Ascending aorta (tissue), 2 donors: ENCODE measurements at places on chromosomes 11 and 22.

DNA sequence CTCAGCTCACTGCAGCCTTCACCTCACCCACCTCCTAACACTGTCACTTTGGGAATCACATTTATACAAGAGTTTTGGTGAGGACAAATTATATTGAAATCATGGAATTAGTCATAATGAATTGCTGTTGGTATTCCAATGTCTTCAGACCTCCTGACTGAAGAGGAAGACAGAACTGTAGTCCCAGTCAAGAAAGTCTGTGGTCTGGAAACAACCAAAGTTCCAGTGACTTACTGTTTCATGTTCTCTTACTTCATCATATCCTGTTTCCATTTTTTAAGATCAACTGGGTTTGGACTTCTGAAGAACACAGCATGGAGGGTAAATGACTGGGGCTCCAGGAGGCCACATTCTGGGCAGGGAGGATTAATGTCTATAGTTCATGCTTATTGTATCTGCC, 43.0 kb upstream of the HIPK3 start:
- no peak for DNase-seq

DNA sequence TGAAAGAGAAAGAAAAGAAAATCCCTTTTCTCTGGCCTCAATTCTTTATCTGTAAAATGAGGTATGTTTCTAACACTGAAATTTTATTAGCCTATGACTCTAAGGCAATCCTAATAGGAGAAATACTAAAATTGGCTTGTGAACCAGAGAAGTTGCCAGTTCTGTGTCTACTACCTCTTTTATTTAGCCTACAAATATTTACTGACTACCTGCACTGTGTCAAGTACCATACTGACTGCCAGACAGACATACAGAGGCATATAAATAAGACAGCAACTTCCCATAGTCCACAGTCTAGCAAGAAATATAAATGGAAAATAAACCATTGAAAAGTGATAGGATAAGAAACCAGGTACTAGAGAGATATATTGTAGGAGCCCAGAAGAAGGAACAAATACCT, 2.4 kb upstream of the SOX6 start:
- DNase-seq, result no peak

- DNase-seq, result no peak
These were observed 48.9 kb downstream of the ATG16L2 start for GRCh38 chr11:72863091-72863490.

DNA sequence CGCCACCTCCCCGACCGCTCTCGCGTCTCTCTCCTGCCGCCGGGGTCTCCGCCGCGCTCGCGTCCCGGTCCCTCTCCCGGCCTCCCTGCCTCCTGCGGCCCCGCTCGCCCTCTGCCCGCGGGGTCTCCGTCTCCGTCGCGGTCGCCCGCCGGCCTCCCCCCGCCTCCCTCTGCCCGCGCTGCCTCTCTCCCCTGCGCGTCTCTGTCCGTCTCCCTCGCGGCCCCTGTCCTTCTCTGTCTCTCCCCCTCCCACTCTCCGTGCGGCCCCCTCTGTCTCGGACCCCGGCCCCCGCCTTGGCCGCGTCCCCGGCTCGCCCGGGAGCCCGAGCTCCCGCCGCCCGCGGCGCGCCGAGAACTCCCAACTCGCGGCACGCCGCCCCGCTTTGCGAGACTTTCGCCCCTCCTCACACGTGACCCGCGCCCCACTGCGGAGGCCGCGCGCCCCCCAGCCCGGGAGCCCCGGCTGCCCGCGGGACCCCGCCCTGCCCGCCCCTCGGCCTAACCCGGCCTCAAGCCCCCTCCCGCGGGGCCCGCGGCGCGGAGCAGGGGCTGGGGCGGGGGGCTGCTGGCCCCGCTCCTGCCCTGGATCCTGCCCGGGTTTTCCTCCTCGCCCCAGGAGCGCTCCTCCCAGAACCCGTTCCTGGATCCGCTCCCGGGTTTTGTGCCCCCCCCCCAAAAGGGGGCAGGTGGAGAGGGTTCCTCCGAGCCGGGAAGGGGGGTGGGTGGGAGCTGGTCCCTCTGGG, 702 bp upstream of the KCNJ4 start:
- no peak for DNase-seq

- peak; percentile 85 for DNase-seq
These were observed 678 bp upstream of the INPPL1 start for GRCh38 chr11:72223615-72224563.

GRCh38 chr11:73652856-73653559, 6.6 kb downstream of the PLEKHB1 start:
- no peak for DNase-seq

GRCh38 chr11:37595845-37596244, 997.8 kb upstream of the RAG2 start:
- no peak for DNase-seq

DNA sequence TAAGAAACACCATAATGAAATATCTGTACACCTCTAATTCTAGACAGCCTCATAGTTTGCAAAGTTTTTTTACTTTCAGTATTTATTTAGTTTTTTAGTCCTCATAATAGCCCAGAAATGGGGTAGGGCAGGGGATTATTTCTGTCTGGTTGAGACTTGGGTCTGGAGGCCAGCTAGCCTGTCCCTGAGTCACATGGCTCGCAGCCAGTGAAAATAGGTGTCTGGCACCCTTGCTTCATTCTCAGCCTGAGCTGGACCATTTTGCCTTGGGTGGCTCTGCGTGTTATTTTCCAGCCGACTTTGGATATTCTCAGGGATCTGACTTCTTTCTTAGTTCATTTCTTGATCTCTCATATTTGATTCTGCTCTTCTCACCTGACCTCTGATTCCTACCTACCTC, 123.9 kb upstream of the NARS2 start:
- DNase-seq, result peak; percentile 95

DNA sequence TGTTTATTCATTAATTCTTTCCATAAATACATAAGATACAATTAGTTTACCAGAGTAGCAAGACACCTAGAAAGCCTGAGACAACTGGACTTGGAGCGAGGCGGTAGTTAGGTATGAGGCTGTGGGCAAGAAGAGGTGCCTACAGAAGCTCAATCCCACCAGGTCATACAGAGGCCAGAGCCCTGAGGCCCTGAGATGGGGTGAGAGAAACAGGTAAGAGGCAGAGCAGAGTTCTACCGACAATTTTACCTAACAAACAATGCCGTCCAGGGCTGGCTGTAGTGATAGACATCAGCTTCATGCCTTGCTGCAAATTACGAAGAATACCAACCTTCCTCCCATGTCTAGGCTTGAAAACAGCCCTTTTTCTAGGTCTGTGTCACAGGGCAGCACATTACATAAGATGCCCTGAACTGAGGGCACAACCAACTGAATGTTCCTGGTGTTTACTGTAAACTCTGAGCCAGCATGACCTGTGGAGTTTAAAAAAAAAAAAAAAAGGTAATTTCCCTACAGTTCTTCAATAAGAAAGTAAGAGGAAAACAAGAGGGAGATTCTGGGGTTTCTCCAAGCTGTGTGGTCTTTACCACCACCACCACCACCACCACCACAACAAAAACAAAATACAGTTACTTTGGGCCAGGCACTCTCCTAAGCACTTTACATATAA, 105.8 kb downstream of the GAB2 start:
- no peak for DNase-seq

- DNase-seq, result no peak
These were observed 2.6 kb downstream of the TAF1D start for GRCh38 chr11:93738647-93739081.

- DNase-seq, result peak; percentile 74
These were observed 1.2 kb downstream of the DDX17 start for GRCh38 chr22:38504731-38505540.

DNA sequence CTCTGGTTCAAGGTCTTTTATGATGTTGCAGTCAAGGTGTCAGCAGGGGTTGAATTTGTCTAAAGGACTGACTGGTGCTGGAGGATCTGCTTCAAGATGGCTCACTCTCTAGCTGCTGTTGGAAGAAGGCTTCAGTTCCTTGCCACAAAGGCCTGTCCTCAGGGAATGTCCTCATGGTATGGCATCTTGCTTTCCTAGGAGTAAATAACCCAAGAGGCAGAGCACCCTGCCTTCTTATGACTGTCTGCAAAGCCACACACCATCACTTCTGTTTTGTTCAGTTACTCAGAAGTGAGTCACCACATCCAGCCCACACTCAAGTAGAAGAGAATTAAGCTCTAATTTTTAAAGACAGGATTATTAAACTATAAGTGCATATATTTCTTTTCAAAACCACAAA, 45.2 kb downstream of the PLAAT5 start:
- no peak for DNase-seq

DNA sequence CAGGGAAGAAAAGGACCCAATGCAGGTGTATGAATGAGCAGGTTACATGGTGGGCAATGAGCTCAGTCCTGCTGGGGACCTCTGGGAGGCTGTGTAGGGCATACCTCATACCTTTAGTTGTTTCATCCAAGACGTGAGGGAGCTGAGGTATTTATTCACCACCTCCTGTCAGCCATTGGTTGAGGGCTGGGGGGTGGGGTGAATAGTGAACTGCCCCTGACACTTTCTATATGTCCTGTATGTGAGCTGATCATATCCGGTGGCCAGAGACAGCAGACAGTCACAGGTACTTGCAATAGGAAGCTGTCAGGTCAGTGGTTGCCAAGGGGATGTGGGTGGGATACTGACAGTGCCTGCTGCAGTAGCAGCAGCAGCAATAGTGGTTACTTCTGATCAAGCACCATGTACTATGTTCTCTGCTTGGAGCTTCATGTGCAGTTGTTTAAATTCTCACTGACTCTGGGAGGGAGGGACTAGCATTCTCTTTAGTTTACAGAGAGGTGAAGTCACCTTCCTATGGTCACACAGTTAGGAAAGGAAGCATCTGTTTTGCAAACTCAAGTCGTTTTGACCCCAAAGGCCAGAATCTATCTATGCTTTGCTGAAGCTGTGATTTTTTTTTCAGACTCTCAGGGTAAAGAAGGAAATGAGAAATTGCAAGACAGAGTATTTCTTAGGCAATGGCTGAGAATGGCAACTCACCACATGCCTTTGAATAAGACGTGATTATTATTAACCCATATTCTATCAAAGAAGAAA, 54.0 kb downstream of the MIAT start:
- DNase-seq, result no peak

- no peak for DNase-seq
These were observed 61.5 kb downstream of the SMCO4 start for GRCh38 chr11:93481696-93482095.

GRCh38 chr22:49738006-49738405, 89.7 kb downstream of the BRD1 start:
- no peak for DNase-seq

DNA sequence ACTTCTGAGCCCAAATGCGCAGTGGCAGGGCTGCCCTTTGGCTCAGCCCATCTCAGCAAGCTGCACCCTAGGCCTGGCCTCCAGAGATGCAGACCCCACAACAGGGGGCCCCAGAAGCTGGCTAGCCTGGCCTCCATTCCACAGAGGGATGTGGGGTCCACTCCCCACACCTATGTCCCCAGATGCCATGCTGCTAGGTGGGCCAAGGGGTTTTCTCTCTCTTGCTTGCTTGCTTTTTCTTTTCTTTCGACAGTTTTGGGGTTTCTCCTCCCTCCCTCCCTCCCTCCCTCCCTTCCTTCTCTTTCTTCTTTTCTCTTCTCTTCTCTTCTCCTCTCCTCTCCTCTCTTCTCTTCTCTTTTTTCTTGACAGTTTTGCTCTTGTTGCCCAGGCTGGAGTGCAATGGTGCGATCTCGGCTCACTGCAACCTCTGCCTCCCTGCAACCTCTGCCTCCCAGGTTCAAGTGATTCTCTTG, 9.6 kb downstream of the SCARF2 start:
- DNase-seq, result no peak

DNA sequence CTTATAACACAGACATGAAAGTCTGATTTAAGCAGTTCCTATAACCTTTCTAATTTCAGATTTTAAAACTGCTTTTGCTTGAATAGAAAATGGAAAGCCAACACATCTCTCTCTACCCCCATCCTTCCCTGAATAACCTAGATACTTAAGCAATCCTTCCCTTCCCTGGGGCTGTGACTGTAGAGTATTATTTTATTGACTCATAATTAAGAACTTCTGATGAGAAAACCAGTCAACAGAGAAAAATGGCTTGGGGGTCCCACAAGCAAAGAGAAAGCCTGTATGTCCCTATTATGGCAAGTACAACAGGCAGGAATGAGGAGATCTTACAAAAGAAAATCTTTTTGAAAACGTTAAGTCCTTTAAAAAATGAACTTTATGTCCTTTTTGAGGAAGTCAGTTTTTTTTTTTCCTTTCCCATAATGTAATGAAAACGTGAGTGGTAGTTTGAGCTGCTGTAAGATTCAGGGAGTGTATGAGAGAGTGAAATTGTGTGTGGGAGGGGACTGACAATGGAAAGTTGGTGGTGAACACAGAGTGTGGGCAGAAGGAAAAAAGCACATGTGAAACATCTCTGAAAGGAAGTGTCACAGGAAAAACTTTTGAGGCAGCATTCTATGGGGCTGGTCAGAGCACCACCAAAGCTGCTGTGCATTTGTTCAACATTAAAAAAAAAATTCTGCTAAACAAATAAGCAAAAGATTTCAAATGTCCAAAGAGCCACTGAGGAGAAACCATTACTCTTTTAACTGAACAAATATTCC, 154.6 kb downstream of the MAML2 start:
- DNase-seq, result no peak

GRCh38 chr11:14873632-14874031, 18.4 kb downstream of the CYP2R1 start:
- DNase-seq, result no peak

GRCh38 chr11:123392431-123392830, 37.6 kb upstream of the GRAMD1B start:
- no peak for DNase-seq

DNA sequence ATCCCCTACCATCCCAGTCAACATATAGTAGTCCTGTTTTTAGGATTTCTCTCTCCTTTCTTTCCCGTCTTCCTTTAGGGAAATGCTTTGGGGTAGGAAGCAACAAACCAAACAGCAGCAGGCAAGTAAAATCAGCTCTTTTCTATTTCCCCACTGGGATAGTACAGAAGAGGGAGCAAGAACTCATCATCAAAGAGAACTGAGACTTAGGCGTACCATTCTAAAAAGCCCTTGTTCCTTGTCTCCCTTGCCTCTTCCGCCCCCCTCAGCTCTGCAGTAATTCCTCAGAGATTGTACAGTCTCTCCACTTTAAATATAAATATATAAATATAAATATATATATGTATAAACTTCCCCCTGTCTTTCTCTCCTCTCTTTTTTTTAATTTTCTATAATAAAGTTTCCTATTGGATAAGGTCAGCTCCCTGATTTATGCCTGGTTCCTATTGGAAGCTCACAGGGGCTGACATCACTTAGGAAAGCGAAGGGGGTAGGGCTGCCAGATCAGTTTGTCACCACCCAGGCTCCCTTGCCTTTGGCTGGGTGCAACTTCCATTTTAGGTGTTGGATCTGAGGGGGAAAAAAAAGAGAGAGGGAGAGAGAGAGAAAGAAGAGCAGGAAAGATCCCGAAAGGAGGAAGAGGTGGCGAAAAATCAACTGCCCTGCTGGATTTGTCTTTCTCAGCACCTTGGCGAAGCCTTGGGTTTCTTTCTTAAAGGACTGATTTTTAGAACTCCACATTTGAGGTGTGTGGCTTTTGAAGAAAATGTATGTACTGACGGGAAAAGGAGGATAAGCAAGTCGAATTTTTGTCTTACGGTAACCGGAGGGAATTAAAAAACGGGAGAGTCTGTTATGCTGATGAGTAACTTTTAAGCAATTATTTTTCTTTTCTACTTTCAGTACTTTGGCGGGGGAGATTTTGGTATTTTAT, at the start of gene CTNND1:
CTNND1 (plus strand) TSS at position 502 of the 934 bp plus-strand sequence. CDS start 29,677 bp downstream, outside the sequence.
- peak; percentile 95 for DNase-seq

GRCh38 chr11:35951680-35952079, 7.8 kb downstream of the LDLRAD3 start:
- no peak for DNase-seq
